HEK293T (cell line): ENCODE measurements at places on chromosomes 6 and 20.

DNA sequence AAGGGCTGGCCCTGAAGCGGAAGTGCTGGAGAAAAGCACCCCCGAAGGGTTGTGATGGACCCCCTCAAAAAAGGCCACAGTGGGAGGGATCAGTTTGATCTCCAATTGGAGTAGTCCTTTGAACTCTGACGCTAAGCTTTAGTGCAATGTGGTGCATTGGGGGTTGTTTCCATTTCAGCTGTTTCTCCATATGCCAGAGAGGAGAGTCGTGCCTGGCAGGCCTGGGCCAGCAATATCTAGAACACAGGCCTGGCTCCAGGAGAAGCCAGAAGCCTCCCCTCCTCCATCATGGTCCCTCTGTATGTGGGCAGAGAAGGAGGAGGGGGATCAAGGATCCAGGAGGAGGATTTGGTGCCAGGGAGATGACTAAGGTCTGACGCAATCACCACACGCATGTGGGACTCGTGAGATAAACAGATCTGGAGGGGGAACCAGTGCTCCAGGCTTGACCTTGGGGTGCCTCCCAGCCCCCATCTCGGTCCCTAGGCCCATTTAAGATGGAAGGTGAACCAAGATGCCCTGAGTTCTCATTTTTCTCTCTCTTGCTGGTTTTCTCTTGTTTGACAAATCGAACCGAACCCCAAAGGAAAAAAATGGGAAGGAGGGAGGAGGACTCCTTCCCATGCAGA is 517.4 kb upstream of the JARID2 start:
- no peak for DNase-seq

DNA sequence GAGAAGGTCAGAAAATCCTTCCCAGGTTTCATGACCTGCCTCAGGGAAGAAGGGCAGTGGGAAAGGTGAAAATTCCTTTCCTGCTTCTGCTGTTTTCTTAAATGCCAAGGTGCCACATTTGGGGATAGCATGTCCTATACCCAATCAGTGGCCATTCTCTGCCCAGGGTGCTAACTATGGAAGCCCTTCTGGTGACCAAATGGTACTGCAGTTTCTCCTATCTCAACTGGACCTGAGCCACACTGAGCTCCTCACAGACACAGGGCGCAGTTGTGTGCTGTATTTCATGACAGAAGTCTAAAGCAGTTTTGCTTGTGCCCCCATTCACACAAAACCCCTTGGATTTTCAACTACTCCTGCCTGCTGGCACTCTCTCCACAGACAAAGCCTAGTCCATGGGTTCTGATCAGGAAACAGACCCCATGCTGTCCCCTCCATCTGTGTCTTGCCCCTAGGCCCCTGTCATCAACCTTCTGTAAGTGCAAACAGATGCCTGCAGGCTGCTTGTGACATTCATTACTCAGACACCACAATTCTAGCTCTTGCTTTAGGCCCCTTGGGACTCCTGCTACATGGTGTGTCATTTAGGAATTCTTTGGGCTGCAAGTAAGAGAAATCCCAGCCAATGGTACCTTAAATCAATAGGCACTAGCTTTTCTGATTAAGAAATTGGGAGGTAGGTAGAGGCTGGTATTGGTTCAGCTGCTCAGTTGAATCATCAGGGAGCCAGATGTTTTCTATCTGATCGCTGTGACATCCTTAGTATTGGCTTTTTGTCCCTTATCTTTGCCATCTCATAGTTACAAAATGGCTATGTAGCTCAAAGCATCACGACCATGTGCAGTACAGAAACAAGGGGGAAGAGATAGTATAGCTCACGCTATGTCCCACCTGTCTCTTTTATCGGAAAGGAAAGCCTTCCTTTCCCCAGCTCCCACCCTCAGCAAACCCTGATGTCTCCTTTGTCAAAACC is 147.8 kb downstream of the CD83 start:
- no peak for DNase-seq

GRCh38 chr6:23713211-23713610 is 412.8 kb upstream of the NRSN1 start:
- DNase-seq = no peak

DNA sequence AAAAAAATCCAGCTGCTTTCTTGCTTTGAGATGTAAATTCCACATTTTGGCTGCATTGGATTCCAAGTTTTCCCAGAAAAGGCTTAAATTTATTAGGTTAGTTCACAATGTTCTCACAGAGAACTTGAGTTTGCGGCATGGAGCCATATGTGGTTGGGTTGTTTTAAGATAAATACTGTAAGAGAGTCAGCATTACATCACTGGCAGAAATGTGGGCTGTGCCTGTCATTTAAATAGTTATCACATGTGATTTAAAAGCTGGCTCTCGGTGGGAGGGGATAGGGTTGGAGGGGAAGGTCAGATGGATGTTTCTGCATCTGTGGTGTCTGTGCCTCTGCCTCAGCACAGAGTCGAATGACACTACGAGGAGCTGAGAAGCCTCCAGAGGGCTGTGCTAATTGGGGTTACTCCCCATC is 73.8 kb upstream of the SCP2D1 start:
- DNase-seq = peak; percentile 12

- DNase-seq = no peak
Measured at GRCh38 chr6:139219746-139220145, 72.1 kb downstream of the TXLNB start.
